ENCODE measurements at places on chromosomes 7 and 10. TPM values are rescaled to one million over a fixed set of nuclear protein-coding genes. Genes with fewer than 3 reads are reported as not detected.

DNA sequence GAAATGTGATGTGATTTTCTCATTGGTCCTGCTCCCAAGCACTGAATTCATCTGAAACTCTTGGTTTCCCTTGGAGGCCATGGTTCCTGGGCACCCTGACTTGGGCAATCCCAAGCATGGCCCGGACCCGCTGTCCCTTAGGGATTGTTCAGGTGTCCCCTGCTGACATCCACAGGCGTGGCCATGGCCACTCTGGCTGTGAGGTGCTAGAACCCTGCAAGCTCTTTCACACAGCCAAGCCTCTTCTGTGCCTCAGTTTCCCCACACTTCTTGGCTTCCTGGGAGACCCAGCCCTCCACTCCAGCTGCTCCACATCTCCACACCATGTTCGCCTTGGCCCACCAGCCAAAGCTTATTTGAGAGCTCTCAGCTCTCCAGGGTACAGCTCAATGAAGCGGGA, 12.0 kb upstream of the AZGP1 start:
- DNase-seq = no peak

DNA sequence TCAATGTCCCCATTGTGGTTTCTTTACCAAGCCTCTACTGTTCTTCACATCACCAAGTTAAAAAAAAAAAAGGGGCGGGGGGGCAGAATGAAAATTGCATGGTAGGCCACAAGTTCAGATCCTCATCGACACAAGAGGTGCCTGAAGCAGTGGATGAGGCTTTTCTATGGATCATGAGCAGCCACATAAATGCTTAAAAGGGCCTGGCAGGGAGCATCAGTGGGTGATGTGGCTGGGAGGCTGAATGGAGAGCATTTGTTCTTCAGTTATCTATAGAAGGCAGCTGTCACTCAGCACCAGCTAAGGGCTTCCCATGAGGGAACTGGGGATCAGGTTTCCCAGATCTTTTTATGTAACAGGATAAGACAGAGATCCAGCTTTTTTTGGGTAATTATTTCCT, 117.9 kb downstream of the CFTR start:
- no peak for DNase-seq

- DNase-seq = no peak
Observed at GRCh38 chr7:42914421-42915045, 2.7 kb upstream of the C7orf25 start.

- DNase-seq = no peak
Observed at GRCh38 chr7:131904760-131905327, 348.4 kb upstream of the PODXL start.

DNA sequence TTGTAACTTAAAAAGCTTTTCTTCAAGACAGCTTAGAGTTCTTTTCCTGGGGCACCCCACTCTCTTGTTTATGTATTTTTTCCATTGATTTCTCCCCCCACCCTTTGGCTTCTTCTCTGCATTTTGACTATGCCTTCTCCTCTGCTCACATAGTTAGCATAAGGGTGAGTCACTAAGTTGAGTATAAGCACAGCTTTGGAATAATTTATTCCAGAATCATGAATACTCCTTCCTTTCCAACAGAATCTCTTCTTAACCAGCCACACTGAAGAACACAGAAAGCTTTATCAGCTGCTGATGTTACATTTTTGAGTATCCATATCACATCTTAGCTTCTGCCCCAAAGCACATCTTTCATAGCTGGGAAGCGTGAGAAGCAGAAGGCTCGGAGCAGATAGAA, 449.5 kb upstream of the MKI67 start:
- no peak for DNase-seq

GRCh38 chr7:155746188-155746587, 66.1 kb downstream of the SHH start:
- no peak for DNase-seq

- DNase-seq = no peak
Observed at GRCh38 chr7:73544678-73545077, 12.8 kb downstream of the BCL7B start.

GRCh38 chr10:72832701-72833100, 60.8 kb upstream of the OIT3 start:
- DNase-seq = no peak

DNA sequence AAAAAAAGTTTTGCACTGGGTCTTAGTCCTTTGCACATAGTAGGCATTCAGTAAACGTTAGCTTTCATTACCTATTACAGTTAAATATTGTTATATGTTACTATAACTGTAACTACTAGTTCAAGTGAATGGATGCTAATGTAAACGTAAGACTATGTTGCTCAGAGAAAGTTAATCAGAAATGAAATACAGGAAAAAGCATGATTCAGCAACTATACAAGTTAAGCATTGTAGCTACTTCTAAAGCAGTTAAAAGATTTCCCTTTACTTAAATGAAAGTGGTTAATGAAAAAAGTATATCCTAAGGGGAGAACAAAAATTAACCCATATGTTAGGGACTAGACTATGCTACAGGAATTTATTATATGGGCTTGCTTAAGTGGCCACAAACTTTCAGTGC, 121.2 kb downstream of the SKAP2 start:
- DNase-seq = no peak

GRCh38 chr10:69558559-69558958, 14.7 kb downstream of the NEUROG3 start:
- DNase-seq = no peak

GRCh38 chr7:3033581-3033980, 10.1 kb downstream of the CARD11 start:
- DNase-seq = no peak

- no peak for DNase-seq
Observed at GRCh38 chr7:151085329-151085690, 965 bp upstream of the AGAP3 start.

- no peak for DNase-seq
Observed at GRCh38 chr7:77770316-77770715, 27.9 kb downstream of the TMEM60 start.

DNA sequence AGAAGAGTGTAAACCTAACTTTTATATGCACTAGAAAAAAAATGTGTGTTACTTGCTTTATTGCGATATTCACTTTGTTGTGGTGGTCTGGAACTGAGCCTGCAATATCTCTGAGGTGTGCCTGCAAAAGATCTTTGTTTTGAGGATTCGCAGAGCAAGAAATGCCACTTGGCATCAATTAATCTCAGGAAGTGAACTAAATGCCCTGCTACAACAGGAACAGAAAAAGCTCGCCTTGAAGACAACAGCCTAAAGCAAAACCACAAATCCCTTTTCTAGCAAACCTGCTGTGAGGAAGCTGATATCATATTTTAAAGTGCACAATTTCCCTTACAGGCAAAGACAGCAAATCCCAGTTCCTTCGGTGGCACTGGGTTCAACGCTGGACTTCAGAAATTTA, 675.8 kb downstream of the KCNMA1 start:
- DNase-seq = no peak

GRCh38 chr7:30733216-30733615, 18.7 kb upstream of the INMT start:
- DNase-seq = no peak

- DNase-seq = no peak
Observed at GRCh38 chr10:2445370-2445769, 622.0 kb upstream of the PFKP start.

DNA sequence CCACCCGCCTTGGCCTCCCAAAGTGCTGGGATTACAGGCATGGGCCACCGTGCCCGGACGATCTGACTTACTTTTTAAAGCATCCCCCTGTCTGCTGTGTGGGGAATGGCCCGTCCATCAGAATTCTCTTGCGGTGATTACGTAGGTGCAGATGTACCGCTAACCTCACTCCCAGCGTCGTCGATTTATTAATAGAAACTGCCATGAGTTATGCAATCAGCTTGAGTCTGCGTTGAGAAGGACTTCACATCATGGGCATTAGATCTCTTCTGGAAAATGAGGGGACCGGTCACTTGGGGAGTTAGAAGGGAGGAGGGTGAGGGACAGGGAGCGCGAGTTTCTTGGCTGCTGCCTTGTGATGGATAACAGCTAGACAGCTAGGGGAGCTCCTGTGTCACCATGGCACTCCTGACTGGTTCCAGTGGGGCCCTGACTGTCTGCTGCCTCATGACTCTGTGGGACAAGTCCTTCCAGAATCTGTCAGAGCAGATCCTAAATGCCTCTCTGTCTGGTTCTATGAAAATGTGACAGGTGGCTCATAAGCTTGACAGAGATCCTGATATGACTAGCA, 35.2 kb downstream of the POR start:
- DNase-seq = no peak

- DNase-seq = no peak
Observed at GRCh38 chr7:148319316-148319808, 271.2 kb upstream of the C7orf33 start.

GRCh38 chr7:55574051-55574717, 1.9 kb upstream of the VOPP1 start:
- no peak for DNase-seq

- DNase-seq = no peak
Observed at GRCh38 chr10:118258285-118258684, 83.8 kb downstream of the FAM204A start.

DNA sequence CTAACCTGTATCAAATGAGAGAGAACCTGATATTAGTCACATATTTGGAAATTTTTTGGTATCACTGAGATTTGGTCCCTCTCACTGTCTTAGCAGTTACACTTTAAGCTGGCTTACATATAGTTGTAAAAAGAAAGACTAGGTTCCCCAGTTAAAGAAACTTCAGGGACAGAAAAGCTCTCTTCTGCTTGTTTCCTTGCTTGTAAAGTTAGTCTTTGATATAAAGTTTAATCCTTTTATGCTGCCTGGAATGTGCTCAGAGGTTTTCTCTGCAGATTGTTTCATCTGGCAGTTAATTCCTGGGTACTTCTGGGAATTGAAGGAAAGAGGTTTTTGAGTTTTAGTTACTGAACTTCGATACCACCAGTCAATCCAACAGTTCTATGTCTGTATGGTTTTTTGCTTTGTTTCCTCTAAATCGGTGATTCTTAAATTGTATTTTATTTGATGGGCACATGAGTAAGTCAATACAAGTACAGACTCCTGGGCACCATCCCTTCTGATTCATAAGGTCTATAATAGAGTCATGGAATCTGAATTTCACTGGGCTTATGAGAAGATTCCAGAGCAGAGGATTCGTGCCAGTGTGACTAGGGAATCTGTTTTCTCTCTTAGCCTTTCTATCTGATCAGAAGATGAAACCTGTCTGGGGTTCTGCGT, 1080.9 kb upstream of the C7orf33 start:
- DNase-seq = no peak

DNA sequence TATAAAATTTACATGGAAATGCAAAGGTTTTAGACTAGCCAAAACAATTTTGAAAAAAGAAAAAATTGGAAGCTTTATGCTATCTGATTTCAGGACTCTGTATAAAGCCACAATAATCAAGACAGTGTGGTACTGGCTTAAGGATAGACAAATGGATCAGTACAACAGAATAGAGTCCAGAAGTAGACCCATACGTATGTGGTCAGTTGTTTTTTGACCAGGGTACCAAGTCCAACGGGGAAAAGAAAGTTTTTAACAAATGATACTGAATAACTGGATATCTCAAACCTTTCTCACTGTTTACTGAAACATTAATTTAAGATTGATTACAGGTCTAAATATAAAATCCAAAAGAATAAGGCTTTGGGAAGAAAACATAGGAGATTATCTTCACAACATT, 79.7 kb downstream of the PODXL start:
- DNase-seq = no peak

DNA sequence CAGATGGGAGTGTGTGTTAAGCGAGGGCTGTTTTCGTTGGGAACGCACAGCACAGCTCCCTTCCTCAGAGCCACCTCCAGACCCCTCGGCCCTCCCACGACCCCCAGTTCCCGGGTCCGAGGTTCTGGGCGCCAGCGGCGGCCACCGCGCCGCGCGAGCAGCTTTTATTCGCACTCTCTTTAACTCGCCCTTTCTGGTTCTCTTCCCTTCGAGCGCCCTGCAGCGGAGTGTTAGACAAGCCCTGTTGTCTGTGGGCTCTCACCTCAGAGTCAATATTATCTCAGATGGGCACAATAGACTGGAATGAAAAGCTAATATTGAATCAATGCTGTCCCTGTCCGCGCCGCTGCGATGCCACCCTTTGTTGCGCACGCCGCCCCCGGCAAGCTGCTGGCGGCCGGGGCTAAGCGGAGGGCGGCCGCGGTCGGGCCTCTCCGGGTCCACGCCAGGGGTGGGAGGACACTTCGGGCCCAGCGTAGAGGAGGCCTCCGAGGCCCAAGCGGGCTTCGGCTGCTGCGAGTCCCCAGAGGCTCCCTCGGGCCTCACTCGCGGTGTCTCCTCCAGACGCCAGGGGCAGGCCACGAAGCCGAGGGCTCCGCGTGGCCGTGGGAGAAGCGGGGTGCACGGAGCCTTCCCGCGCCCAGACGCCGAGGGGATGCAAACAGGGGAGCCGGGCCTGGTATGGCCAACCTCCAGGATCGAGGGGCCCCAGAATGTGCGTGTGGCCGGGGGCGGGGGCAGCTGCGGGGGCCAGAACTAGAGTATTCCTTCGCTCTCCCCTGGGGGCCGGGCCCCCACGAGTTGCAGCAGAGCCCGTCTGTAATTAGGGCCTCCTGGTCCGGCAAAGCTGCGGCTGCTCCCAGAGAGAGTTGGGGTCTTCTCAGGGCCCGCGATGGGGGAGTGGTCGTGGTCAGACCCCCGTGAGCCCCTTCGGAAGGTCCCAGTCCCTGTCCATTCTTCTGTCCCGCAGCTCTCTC, 7.9 kb upstream of the EMX2 start:
- DNase-seq = no peak

DNA sequence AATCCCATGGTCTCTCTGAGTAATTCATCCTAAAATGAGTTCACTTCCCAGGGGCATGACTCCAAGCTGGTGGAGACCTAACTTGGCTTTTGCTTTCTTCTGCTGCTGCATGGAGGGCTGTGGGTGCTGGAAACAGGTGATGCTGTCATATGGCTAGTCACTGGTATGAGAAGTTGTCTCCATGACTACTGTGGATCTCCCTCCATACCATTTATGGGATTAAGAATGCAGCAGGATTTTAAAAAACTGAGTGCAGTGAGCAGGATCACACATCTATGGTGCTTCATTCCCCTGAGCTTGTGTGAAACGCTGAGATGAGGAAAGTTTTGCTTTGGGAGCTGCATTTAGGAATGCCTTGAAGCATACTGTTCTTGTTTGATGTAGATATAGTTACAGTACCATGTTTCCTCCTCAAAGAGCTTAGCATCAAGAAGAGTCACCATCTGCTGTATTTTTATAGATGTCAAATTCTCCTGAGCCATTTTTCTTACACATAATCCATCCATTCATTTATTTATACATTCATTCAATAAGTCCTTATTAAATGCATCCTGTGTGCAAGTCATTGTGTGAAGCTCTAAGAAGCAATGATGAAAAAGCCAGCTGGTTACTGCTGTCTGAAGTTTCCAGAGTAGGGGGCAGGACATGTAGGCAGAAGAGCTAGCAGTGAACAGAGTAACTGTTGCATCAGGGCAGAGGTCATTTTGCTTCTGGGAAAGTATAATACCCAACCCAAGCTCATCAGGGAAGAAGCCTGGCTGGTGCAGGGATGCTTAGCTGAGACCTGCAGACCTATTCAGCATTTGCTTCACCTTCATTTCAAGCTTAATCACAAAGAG, 534.8 kb downstream of the AUTS2 start:
- no peak for DNase-seq

SPDYE2B gene
- not detected for total RNA-seq

PROSER2 gene
- 0.97 TPM for total RNA-seq

BHLHA15 gene
- not detected for total RNA-seq

ZNF680 gene
- total RNA-seq = 18.3 TPM

MKRN1 gene
- 94.7 TPM for total RNA-seq

ELN gene
- total RNA-seq = 33.2 TPM

SNCG gene
- 23.5 TPM for total RNA-seq

ZNRF2 gene
- 7.2 TPM for total RNA-seq

UTF1 gene
- not detected for total RNA-seq

WNT2 gene
- not detected for total RNA-seq

ELMO1 gene
- 11.9 TPM for total RNA-seq

FKBP14 gene
- 8.6 TPM for total RNA-seq

TMEM213 gene
- not detected for total RNA-seq

CCL24 gene
- not detected for total RNA-seq

ATOH7 gene
- total RNA-seq = not detected
